HEK293T (cell line): ENCODE measurements at places on chromosomes 4 and X.
A peak's percentile ranks its signal among the peaks of the same experiment; 100 is the strongest.

- DNase-seq, result no peak
Observed at GRCh38 chr4:42464550-42465094, 67.3 kb downstream of the SHISA3 start.

DNA sequence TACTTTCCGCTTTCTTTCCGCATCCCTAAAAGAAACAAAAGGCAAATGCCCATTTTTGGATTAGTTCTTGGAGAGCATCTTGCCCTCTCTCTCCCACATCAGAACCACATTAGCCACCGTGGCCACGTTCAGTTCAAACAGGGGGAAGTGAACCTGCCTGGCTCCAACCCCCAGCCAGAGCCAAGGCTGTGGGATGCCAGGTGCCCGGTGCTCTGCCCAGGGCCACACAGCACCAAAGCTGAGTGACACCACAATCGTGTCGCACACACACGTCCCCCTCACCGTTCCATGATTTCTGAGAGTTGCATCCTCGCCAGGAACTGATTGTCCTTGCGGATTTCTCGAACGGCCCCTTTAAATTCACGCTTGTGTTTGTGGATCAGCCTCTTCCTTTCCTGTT is 24.3 kb downstream of the NOP14 start:
- DNase-seq, result no peak

DNA sequence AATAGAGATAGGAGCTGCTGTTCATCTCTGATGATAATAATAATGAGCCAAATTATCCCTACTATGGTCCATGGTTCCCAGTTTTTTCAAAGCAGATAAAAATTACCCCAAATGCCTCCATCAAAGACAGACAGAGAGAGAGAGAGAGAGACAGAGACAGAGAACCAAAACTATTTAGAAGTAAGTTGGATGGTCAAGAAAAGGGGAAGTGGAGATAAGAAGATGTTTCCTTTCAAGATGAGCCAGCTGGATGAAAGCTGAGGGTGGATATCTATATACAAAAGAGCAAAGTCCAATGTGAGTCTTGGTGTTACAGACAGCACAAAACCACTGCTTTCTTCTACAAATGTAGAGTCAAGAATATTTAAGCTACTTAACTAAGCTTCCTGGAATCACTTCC is 173.9 kb downstream of the GRIA3 start:
- no peak for DNase-seq

DNA sequence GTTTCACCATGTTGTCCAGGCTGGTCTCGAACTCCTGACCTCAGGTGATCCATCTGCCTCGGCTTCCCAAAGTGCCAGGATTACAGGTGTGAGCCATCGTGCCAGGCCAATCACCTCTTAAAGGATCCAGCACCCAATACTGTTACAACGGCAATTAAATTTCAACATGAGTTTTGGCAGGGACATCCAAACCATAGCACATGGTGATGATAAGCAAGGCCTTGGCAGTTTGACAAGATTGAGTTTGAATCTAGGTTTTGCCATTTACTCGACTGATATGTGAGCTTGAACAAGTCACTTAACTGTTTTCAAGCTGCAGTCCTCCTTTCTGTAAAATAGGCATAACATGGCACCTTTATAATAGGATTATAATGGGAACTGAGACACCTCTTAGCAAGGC is 84.1 kb downstream of the GPR82 start:
- DNase-seq, result no peak

DNA sequence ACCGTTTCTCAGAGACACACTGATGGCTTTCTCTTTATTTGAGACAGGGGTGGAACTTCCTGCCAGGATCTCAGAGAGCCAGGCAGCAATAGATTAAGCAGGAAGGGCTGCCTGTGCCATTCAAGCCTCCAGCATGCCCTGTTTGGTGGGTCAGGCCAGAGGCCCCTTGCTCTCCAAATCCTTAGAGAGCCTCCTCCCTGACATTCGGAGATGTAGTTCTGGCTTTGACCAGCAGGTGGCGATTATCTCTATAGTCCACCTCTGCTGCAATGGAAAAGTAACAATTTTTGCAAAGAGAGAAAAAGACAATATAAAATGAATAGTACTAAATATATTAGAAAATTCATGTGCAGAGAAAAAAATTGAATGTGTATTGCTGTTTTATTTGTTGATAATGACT is 93.9 kb downstream of the NXF2B start:
- DNase-seq, result peak; percentile 68

- DNase-seq, result no peak
Observed at GRCh38 chrX:97267396-97268181, 383.9 kb downstream of the RPA4 start.

DNA sequence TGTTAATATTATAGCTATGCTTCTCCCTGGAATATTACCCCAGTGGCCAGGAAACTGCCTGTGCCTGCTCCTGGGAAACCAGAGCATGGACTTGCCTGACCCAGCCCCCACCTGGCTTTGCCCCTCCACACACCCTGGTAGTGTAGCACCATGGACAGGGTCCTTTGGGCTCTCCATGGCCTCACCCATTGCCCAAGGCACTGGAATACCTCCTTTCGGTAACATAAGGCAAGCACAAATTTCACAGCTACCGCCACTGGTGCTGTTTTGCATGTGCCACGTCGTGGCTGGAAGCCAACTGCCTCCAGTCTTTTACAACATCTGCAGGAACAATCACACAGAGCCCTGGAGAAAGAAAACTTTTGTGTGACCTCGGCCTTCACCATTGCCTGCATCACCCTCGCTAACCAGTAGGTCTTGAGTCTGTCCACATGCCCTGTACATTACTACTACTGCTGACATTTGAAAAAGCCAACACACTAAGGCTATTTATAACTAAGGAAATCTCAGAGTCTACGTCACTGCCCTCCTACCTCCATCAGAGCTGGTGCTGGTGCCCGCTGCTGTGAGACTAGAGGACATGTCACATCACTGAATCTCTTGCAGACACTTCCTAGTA is 47.7 kb downstream of the HPGD start:
- DNase-seq, result no peak

DNA sequence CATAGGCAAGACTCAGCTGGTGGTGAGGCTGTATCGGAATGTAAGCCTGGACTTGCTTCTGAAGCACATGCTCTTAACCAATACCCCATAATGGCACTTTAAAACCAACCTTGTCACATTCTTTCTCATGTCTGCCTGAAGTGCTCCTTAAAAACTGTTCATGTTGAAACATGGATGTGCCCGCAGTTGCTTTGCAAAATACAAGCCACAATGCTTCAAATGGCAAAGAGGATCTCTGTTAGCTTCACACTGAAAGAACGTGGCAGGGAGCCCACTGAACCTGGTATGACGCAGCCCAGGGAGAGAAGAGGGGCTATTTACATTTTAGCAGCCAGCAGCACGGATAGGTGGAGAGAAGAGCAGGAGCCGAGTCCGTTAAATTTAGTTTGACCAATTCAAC is 29.3 kb downstream of the SOD3 start:
- no peak for DNase-seq

DNA sequence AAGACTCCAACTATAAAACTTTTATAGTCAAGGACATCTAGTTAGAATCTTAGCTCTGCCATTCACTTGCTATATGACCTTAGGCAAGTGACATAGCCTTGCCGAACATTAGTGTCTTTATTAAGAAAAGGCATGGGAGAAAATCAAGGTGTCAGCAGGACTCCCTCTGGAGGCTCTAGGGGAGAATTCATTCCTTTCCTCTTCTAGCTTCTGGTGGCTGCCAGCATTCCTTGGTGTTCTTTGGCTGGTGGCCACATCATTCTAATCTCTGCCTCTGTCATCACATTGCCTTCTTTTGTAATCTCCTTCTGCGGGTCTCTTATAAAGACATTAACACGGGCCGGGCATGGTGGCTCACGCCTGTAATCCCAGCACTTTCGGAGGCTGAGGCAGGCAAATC is 99.8 kb downstream of the PPP1R2C start:
- DNase-seq, result no peak

DNA sequence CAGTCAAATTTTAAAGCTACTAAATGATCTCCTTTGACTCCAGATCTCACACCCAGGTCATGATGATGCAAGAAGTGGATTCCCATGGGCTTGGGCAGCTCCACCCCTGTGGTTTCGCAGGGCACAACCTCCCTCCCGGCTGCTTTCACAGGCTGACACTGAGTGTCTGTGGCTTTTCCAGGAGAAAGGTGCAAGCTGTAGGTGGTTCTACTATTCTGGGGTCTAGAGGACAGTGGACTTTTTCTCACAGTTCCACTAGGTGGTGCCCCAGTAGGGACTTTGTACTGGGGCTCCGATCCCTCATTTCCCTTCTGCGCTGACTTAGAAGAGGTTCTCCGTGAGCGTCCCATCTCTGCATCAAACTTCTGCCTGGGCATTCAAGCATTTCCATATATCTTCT is 845.2 kb downstream of the PCDH18 start:
- no peak for DNase-seq

- DNase-seq, result no peak
Observed at GRCh38 chrX:64150775-64151174, 54.7 kb downstream of the AMER1 start.

DNA sequence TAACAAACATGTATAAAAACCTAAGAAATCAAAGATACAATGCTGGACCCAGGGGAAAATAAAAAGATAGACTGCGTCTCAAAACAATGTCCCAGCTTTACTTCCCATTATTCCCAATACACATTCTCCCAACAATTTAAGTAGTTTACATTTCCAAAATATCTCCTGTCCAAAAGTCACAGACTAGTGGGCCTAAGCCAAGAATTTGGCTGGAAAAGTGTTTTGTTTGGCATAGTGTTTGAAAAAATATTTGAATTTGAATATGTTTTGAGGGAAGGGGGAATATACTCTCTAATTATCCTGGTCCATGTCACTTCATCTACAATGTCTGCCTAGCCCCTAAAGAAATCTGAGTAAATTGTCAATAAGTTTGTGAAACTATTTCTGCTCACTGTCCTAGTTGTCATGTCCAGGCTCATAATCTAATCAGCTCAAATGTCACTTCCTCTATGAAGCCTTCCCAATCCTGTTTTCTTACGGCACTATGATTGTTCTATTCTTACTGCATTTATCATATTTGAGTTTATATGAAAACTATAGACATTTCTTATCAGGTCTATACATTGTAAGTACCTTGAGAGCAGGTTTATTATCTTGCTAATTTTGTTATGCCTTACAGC is 74.4 kb downstream of the SEC24D start:
- DNase-seq, result no peak

GRCh38 chrX:115259238-115259875 is 25.5 kb upstream of the LRCH2 start:
- DNase-seq, result peak; percentile 48

GRCh38 chr4:172776203-172776861 is 392.3 kb upstream of the GALNT7 start:
- DNase-seq, result no peak

DNA sequence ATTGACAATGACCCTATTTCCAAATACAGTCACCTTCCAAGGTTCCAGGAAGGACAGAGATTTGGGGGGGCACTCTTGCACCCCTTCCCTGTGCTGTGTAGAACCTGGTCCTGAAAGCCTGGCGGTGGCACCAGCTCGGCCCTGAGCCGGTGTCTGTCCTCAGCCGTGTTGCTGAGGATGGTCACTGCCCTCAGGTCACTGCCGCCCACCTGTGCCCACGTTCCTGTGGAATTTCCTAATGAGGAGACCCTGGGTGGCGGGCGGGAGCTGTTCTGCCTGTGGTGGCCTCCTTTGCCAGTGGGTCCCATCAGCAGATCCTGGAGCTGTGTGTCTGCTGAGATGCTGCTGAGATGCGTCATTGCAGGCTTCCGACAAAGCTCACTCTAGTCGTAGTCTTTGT is 32.9 kb downstream of the NELFA start:
- no peak for DNase-seq

- DNase-seq, result no peak
Observed at GRCh38 chrX:43016021-43016420, 238.1 kb upstream of the PPP1R2C start.

DNA sequence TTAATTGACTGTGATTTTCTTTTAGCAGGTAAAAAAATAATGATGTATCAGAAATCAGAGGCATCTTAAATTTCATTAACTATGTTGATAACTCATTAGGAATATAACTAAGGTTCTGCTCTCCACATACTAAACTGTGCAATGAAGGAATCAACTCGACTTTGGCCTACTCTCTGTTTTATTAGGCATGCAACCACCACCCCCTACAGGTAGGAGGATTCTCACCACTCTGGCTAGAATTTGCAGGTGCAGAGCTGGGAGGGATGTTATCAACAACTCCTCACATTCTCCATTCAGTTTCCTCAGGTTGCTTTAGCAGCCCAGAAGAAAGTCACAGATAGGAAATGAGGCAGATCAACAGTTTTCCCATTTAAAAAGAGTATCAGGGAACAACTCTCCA is 160.1 kb downstream of the COX18 start:
- peak; percentile 14 for DNase-seq

DNA sequence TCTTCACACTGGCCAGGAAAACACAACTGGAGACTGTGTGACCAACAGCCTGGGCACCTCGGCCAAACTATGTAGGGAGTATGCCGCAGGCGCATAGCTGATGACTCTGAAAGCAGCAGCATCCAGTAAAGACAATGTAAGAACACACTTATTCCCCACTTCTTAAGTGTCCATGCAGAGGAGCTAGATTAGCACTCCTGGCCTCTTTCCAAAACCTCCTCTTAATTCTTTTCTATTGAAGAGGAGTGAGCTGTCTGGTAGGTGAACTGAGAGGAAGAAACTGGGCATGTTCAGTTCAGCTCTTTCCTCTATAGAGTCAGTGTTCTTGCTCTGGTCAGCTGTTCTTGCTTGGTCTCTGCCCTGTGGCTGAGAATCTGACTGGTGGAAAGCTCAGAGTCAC is 21.1 kb downstream of the NMU start:
- no peak for DNase-seq

- no peak for DNase-seq
Observed at GRCh38 chr4:136121426-136121825, 1410.9 kb downstream of the PCDH18 start.

- no peak for DNase-seq
Observed at GRCh38 chr4:111722213-111722720, 423.0 kb upstream of the FAM241A start.

- DNase-seq, result no peak
Observed at GRCh38 chr4:107017443-107018343, 18.4 kb downstream of the DKK2 start.

DNA sequence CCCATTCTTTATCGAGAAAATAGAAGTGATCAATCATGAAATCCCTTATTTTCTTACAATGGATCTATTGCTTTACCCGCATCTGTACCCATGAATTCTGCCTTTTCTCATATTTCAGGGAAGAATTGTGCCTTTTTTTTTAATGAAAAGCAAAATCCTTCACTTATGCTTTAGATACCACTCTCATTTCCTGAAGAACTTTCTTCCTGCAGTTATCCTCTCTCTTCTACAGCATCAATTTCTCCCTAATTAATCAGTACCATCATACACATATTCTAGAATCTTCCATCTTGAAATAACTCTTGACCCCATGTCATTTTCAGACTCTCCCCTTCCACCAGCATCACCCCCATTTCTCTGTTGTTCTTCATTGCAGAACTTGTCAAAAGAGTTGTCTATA is 26.6 kb downstream of the ARL9 start:
- no peak for DNase-seq

- no peak for DNase-seq
Observed at GRCh38 chr4:11397146-11397545, 31.5 kb downstream of the HS3ST1 start.

GRCh38 chr4:8115916-8116315 is 42.7 kb downstream of the ABLIM2 start:
- no peak for DNase-seq
